ENCODE measurements at places on chromosomes 11 and 22.
A peak's percentile ranks its signal among the peaks of the same experiment; 100 is the strongest.

GRCh38 chr11:69437001-69437875, 44.2 kb upstream of the LINC01488 start:
- no peak for DNase-seq

GRCh38 chr22:37745548-37746365, 48.9 kb downstream of the TRIOBP start:
- peak; percentile 70 for DNase-seq

- DNase-seq = no peak
Measured at GRCh38 chr22:38417252-38418060, 37.5 kb downstream of the KCNJ4 start.

DNA sequence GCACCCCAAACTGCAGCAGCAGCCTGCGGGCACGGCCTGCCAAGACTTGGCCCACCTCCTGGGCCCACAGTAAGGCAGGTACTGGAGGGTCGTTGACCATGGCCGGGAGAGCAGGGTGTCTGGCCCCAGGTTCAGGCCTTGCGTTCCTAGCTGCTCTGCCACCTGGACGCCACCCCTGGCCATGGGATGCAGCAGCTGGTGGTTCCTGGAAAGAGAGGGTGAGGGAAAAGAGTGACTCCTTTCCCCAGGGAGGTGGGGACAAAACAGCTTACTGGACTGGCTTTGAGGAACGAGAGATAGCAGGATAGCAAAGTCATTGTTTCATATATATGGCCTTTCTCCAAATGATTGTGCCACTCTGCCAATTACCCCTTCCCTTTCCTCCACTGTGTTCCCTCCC, 1.8 kb downstream of the BSCL2 start:
- DNase-seq = no peak
